ENCODE measurements at places on chromosomes 3 and 15.

DNA sequence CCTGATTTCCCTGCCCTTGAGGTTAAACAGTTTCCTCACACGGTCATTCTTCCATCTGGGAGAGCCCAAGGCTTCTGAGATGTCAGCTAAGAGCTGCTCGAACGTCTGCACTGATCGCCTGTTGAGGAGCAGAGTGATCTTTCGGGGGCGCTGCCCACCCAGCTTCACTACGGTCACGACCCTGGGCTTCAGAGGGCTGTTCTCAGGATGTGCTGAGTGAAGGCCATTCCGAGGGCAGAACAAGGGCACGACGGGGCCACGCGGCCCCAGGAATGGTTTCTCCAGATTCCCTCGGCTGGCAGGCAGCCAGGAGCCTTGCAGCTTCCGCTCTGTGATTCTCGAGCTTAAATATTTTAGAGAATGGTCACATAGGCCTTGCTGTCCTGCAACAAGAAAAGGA is 25.7 kb downstream of the DCLK3 start:
- no peaks in the 10 kb centered on the region for H3K36me3 ChIP-seq
- H3K4me1 ChIP-seq, result peaks cover 2% of the 10 kb centered on the region
- no peak overlapping the region for H3K4me3 ChIP-seq
- peaks cover 6% of the 10 kb centered on the region for H3K27me3 ChIP-seq
- H3K27ac ChIP-seq, result no peak overlapping the region

DNA sequence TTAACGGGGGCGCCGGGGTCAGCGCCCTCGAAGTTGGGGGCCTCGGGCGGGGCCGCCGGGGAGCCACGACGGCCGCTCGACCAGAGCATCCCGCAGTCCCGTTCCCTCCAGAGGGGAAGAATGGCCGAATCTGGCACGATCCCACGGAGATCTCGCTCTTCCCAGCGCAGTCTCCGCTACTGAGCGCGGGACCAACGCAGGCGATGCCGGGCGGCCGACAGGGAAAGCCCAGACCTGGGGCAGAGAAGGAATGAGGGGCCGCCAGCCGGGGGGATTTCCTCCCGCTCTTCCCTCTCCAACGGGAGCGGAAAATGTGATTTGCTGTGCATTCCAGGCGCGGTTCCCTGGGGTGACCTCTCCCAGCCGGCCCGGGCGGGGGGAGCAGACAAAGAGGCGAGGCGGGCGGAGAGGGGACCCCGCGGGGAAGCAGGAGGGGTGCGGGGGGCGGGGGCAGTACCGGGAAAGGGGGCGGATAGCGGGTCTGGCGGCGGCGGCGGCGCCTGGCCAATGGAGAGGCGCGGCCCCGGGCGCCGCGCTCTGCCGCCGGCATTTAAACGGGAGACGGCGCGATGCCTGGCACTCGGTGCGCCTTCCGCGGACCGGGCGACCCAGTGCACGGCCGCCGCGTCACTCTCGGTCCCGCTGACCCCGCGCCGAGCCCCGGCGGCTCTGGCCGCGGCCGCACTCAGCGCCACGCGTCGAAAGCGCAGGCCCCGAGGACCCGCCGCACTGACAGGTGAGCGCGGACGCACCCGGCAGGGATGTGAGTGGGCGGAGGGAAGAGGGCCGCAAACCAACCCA is at the start of gene GREM1:
Gene GREM1 (plus strand): TSS at position 579 of the 801 bp plus-strand sequence. CDS start 12,687 bp downstream, outside the sequence.
- H3K36me3 ChIP-seq, result no peaks in the 10 kb centered on the region
- peak within 1 kb of the TSS; percentile 52 for H3K4me3 ChIP-seq
- no peak within 1 kb of the TSS for H3K27ac ChIP-seq
- peaks cover 15% of the 10 kb centered on the region for H3K4me1 ChIP-seq
- peak; percentile 28 for DNase-seq

DNA sequence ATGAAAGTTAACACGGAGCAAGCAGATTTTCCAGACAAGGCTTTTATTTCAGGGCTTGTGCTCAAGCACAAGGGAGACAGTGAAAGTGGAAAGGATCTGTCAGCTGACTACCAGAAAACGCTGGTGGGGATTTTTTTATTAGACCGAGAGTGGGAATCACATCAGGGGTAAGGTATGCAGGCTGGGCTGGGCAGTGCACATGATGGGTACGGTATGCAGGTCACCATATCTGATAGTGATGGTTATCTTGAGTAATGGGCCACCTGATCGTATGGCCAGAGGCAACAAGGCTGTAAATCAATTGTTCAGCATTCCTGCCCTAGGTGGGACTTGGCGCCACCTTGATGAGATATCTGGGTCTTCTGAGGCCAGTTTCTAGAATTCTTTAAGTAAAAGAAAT is 36.9 kb upstream of the PIAS1 start:
- H3K4me3 ChIP-seq, result no peak overlapping the region
- peaks cover 8% of the 10 kb centered on the region for H3K27me3 ChIP-seq
- H3K36me3 ChIP-seq, result no peaks in the 10 kb centered on the region
- H3K27ac ChIP-seq, result no peak overlapping the region

DNA sequence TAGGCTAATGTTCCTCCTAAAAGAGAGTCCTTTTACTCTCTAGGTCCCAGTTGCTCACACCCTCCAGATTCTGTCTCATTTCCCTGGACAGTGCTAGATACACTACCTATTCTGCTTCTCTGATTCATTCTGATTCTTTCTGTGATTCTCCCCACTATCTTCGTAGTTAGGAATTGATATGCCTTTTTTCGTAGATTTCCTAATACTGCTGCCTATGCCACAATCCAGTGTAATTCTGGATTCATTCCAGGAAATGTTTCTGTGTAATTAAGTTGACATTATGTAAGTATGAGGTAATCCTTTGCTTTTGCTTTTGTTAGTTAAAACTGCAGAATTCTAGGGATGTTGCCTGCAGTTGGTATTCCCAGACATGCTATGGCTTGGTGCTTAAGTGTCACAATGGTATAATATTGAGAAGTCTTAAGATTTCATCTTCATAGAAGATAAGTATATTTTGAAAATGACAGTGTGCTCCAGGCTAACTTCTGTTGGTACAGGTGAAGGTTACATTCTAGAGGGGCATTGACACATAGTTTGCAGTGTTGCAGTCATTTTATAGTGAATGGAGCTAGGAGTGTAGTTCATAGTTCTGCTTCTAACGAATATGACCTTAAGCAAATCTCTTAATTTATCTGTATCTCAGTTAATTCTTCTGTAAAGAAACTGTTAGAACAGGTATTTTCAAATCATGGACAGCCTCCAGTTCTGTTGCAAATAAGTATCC is 54.3 kb downstream of the RIOX2 start:
- no peak for DNase-seq
- H3K36me3 ChIP-seq, result peaks cover 27% of the 10 kb centered on the region
- H3K4me3 ChIP-seq, result no peak overlapping the region
- H3K27me3 ChIP-seq, result no peaks in the 10 kb centered on the region
- no peak overlapping the region for H3K27ac ChIP-seq
- no peaks in the 10 kb centered on the region for H3K4me1 ChIP-seq

Measured in activated naive CD8-positive, alpha-beta T cell treated with anti-CD3 and anti-CD28 coated beads, Interleukin-2, amount 10 ng/mL, durations not matched to agents 7 days and 5 days (primary cell).